ENCODE measurements at places on chromosomes 5 and 9.

- peaks cover 24% of the 10 kb centered on the region for H3K27me3 ChIP-seq
- ATAC-seq, result no peak
- H3K36me3 ChIP-seq, result no peaks in the 10 kb centered on the region
- H3K4me3 ChIP-seq, result no peak overlapping the region
- H3K27ac ChIP-seq, result no peak overlapping the region
Observed at GRCh38 chr5:103475629-103476240, 86.9 kb downstream of the NUDT12 start.

GRCh38 chr5:24899180-24899579 lies 254.4 kb upstream of the CDH10 start:
- H3K36me3 ChIP-seq, result no peaks in the 10 kb centered on the region
- no peaks in the 10 kb centered on the region for H3K27me3 ChIP-seq
- ATAC-seq, result no peak
- H3K4me3 ChIP-seq, result no peak overlapping the region
- no peaks in the 10 kb centered on the region for H3K4me1 ChIP-seq

DNA sequence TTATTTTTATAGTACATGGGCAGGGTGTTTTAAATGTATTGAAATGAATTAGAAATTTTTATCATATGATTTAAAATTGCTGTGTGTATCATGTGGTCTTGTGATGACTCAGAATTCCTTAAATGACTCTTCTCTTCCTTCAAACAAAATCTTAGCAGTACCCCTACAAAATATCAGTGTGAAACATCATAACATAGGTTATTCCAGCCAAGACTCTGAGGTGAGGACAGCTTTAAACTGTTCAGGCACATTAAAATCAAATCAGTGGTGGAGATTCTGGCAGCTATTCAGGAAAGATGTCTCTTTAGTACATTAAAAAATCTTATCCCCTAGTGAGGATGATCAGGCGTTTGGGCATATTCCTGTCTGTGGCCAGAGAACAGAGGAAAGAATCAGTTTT lies 174.0 kb downstream of the MAN2A1 start:
- H3K36me3 ChIP-seq, result peaks cover 94% of the 10 kb centered on the region
- no peaks in the 10 kb centered on the region for H3K27me3 ChIP-seq

DNA sequence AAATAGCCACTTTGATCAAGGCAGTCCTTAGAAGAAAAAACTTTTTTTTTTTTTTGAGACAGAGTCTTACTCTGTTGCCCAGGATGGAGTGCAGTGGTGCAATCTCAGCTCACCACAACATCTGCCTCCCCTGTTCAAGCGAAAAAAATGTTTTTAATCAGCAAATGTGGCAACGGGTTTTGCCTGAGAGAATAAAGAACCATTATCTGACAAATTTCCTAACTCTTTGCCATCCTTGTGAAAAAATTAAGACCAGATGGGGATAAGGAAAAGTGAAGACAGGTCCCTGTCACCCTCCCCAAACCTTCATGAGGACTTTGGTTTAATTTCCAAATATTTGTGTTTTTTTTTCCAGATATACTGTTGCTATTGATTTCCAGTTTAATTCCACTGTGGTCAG lies 107.3 kb upstream of the SPOCK1 start:
- no peak for ATAC-seq
- no peaks in the 10 kb centered on the region for H3K36me3 ChIP-seq

- ATAC-seq, result no peak
- no peaks in the 10 kb centered on the region for H3K36me3 ChIP-seq
- H3K27me3 ChIP-seq, result no peaks in the 10 kb centered on the region
- H3K4me1 ChIP-seq, result no peaks in the 10 kb centered on the region
- H3K27ac ChIP-seq, result no peak overlapping the region
Observed at GRCh38 chr5:32642276-32643002, 57.1 kb downstream of the SUB1 start.

Measured in activated T-helper 17 cell treated with anti-CD3 and anti-CD28 coated beads, Interleukin-2, amount 50 U/mL, for 72 hours (primary cell).